Chondrocyte (in vitro differentiated cells): ENCODE measurements at places on chromosomes 16 and 17. TPM values are rescaled to one million over a fixed set of nuclear protein-coding genes. Genes with fewer than 3 reads are reported as not detected.
A peak's percentile ranks its signal among the peaks of the same experiment; 100 is the strongest.

PABPN1L gene
- not detected in 3 replicates for total RNA-seq

ARHGAP23 gene
- total RNA-seq = 109 to 165 TPM (median 157 TPM) in 3 replicates

NPIPB4 gene
- 78.5 to 116 TPM (median 81.4 TPM) in 3 replicates for total RNA-seq

TBX6 gene
- total RNA-seq = 0.34 to 0.59 TPM (median 0.55 TPM) in 3 replicates

- H3K36me3 ChIP-seq = peaks cover 2% of the 10 kb centered on the region
- no peaks in the 10 kb centered on the region for H3K4me1 ChIP-seq
- no peak overlapping the region for H3K4me3 ChIP-seq
Measured at GRCh38 chr17:81302861-81303333, 7.8 kb upstream of the SLC38A10 start.

GRCh38 chr16:11005611-11005975, 61.2 kb downstream of the CLEC16A start:
- H3K27ac ChIP-seq = no peak overlapping the region
- no peaks in the 10 kb centered on the region for H3K27me3 ChIP-seq
- peaks cover 18% of the 10 kb centered on the region for H3K4me1 ChIP-seq
- peaks cover 12% of the 10 kb centered on the region for H3K36me3 ChIP-seq
- no peak for DNase-seq

DNA sequence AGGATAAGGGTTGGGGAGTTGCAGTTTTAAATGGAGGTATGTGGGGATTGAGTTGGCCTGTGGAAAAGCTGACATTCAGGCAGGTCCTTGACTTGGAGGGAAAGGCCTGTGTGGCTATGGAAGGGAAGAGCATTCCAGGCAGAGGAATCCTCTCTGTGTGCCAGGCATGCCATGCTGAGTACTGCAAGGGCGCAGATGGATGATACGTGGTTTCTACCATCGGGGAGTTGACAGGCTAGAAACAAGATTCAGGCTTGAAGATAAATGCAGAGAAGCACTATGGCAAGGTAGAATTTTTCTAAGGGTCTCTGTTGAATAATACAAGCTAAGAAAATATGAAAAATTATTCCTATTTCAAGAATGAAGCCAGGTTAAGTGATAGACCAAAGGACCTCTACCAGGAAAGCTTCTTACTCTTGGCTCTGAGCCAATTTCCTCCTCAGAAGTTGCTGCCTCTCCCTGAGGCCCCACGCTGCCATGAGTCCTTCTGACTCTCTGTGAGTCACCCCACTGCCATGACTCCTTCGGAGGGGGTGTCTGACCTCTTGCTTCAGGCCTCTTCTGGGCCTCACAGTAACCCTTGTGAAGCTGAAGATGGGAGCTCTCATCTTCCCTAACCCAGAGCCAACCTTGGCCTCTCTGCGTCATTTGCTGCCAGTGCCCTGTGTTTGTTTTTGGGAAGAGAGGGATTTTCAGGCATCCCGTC, 75.8 kb downstream of the WNT3 start:
- DNase-seq = no peak
- H3K27ac ChIP-seq = peak overlapping the region; percentile 69
- no peaks in the 10 kb centered on the region for H3K27me3 ChIP-seq
